Left kidney (tissue), 8 donors: ENCODE measurements at places on chromosomes 2 and 18. TPM values are rescaled to one million over a fixed set of nuclear protein-coding genes. Genes with fewer than 3 reads are reported as not detected.

DNA sequence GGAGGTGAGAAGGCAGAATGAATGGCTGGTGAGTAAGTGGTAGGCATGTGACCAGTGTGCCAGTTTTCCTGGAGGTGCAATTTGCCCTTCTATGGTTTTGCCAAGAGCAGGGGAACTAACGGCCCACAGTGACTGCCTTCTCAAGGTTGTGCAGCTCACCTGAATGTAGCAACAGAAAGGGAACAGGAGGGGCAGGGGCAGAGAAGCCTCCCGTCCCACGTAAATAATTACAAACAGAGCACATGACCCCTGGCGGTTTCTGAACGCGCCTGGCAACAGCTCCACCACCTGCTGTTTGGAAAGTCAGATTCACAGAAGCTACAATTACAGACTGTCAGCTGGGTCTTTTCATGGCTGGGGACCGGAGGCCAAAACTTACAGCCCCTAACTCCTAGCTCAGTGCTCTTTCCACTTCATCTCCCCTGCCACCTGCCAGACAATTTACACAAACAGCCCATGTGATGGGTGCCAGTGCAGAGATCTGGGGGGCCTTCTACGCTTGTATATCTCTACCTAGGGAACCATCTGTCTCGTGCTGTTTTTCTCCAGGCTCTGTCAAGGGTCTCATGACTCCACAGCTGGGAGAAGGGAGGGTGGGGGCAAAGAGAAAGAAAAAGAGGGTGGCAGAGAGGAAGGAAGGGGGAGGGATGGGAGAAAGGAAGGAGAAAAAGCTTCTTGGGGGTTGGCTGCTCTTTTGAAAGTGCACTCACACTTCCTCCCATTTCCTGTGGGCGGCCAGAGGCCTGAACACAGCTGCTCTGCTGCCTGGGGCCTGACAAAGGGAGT, 69.6 kb downstream of the POLR1A start:
- DNase-seq = peak; percentile 62

DNA sequence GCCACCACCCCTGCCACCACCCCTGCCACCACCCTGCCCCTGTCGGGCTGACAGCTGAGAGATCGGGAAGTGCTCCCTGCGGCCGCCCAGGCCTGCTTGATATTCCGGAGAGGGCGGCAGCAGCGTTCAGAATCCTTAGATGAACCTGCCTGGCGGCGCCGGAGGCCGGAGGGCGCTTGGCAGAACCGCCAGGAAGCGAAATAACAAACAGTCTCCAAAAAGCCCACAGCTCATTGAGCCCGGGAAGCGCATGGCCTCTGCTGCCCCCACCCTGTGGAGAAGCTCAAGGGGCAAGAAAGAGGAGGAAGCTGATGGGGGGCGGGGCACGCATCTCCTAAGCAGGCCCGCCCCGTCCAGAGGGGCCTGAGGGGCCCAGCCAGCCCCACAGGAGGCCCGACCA, 92.2 kb upstream of the MBOAT2 start:
- no peak for DNase-seq

- DNase-seq = no peak
Observed at GRCh38 chr2:62217970-62218369, 22.1 kb downstream of the B3GNT2 start.

DNA sequence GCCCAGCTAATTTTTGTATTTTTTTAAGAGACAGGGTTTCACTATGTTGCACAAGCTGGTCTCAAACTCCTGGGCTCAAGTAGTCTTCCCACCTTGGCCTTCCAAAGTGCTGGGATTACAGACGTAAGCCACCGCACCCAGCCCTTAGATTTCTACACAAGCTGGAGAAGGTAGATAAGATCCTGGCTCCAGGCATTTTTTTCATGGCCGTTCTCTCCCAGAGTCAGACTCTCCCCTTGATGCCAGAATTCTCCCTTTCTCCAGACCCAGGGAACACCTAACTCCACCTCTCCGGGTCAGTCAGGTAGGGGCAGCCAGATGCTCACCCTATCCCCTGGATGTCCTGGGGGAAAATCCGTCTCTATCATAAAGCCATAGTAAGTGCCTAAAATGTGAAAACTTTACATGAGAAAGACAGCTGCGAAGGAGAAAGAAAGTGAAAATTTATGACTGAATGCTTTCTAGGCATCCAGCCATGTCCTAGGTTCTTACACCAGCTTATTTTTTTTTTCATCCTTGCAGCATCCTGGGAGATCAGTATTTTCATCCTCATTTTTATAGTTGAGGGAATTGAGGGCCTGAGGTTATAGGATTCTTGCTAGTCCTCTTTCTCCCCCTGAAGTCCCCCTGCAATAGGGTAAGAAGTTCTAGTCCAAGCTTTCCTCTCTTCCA, 16.3 kb downstream of the SIX3 start:
- no peak for DNase-seq

- no peak for DNase-seq
Observed at GRCh38 chr2:200689115-200689514, 103.3 kb downstream of the AOX1 start.

DNA sequence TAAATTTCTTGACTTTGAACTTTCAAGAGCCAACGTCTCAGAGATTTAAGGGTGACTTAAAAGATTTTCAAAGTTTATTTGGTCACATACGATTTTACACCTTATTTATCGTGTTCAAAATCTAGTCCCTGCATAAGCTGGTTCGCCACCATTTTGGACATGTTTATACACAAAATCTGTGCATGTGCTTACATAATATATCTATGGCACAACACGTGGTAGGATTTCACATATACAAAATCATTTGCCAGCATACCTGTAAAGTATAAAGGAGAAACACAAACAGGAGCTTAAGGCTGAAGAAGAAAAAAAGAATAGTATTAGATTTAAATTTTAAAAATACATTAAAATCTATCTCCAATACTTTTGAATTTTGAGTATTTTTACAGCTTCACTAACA, 190.0 kb upstream of the KYNU start:
- no peak for DNase-seq

- no peak for DNase-seq
Observed at GRCh38 chr2:128289439-128289838, 29.2 kb downstream of the HS6ST1 start.

DNA sequence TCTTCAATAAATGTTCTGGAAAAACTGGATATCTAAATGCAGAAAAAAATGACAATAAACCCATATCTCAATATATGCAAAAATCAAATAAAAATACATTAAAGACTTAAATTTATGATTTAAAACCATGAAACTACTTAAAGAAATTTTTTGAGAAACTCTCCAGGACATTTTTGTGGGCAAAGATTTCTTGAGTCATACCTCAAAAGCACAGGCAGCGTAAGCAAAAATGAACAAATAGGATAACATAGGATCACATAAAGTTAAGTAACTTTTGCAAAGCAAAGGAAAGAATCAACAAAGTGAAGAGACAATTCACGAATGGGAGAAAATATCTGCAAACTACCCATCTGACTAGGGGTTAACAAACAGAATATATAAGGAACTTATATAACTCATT, 1545.5 kb downstream of the SUCLG1 start:
- DNase-seq = no peak

DNA sequence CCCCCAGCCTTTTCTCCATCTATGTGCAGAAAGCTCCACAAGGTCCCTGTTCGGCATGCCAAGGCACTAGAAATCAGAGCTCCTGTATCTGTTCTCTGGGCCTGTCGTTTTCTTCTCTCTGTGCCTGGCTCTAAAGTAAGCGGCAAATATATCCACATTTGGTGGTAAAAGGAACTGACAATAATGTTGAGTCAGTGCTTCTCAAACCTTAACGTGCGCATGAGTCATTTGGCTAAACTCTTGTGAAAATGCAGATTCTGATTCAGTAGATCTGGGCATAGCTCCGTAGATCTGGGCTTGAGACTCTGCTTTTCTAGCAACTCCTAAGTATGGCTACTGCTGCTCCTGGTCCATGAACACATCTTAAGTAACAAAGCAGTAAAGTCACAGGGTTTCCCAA, 16.5 kb upstream of the ACSL3 start:
- no peak for DNase-seq

GRCh38 chr18:74645679-74646078, 48.0 kb downstream of the ZNF407 start:
- DNase-seq = no peak

- no peak for DNase-seq
Observed at GRCh38 chr2:64601785-64602391, 51.8 kb downstream of the SERTAD2 start.

- peak; percentile 14 for DNase-seq
Observed at GRCh38 chr18:21831413-21831831, 90.8 kb downstream of the MIB1 start.

DNA sequence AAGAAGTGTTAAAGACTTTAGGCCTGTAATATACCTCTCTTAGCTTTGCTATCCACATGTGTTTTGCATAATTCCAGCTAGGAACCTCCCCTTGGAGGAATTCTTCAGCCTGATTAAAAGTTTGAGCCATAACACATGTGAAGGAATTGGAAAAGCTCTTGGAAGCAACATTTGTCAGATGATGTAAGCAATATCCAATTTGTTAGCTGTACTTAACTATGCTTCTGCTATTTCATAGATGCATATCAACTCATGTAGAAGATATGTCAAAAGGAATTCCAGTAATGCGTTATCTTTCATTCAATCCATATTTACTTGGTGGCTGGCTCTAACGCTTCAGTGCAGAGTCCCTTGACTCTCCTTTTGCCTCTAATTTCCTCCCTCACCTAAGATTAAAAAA, 46.2 kb downstream of the PKP4 start:
- DNase-seq = no peak

GRCh38 chr2:100178085-100178788, 35.8 kb upstream of the AFF3 start:
- DNase-seq = no peak

DNA sequence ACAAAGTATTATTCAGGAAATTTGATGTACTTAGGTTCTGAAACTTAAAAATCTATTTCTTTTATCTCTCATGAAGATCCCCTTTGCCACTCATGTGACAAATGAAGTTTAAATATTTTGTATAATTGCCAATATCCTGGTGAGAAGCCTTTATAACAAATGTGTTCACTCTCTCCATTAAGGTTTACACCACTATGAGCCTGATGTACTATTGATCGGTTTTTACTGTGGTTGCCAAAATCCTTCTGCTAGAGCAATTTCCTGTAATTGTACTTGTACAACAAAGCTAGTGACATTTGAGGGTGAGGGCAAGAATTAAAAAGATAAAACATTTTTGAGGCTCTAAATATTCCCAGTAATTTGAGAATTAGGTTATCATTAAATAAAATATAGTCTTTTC, 222.3 kb upstream of the CDH19 start:
- no peak for DNase-seq

- no peak for DNase-seq
Observed at GRCh38 chr2:127410871-127411652, 7.2 kb upstream of the PROC start.

DNA sequence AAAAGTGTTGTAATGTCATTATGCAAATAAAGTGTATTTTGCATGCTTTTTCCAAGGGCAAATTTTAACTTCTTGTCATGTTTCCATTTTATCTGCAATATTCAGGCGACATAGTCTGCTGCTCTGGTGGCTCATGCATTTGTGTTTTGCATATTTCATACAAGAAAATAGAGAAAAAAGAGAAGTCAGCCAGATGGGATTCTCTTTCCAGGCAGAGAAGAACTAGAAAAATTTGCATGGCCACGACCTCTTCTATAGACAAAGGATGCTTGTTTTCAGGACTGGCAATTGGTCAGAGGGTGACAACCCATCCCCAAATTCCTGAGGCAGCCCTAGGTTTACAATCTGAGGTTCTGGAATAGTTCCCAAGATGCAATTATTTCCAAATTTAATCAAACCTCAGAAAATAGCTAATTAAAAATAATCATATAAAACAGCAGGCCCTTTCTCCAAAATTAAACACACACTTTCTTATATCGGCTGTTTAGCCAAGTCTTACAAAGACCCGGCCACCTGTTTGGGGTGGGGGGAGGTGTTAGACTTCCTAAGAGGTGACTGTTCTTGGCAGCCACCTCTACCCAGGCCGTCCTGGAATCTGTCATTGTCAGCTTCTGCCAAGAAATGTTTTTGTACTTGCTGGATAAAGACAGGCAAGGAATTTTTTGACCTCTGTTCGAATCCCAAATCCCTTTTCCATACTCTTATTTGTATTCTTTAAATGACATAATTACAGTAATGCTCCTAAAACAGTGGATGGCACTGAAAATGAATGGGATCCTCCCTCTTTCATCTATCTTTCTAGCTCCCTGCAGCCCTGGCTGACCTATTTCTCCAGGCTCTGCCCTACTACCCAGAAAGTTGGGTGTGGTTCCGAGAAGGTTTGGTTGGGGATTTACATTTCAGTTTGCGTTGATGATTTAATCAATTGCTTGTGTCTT, 20.8 kb upstream of the SOS1 start:
- DNase-seq = no peak

GRCh38 chr2:8116661-8117060, 565.2 kb upstream of the ID2 start:
- DNase-seq = no peak

GRCh38 chr2:17614174-17614930, 73.9 kb downstream of the VSNL1 start:
- DNase-seq = no peak

Gene DSEL
- polyA plus RNA-seq = 30.2 TPM

Gene PRSS56
- polyA plus RNA-seq = not detected

Gene PARD6G
- 31.3 TPM for polyA plus RNA-seq

Gene PARD3B
- 37.4 TPM for polyA plus RNA-seq

Gene GPC1
- polyA plus RNA-seq = 28.1 TPM

Gene NR4A2
- polyA plus RNA-seq = 0.42 TPM

Gene CTIF
- polyA plus RNA-seq = 18.9 TPM

Gene NYAP2
- polyA plus RNA-seq = 0.17 TPM

Gene LRP2
- 223 TPM for polyA plus RNA-seq

Gene LDLRAD4
- polyA plus RNA-seq = 9.7 TPM
